Effector memory CD4-positive, alpha-beta T cell (primary cell): ENCODE measurements at places on chromosomes 12 and 14.

- no peak for DNase-seq
Observed at GRCh38 chr14:52901357-52901980, 49.4 kb downstream of the FERMT2 start.

GRCh38 chr12:28877854-28878253, 271.2 kb upstream of the FAR2 start:
- DNase-seq: no peak

DNA sequence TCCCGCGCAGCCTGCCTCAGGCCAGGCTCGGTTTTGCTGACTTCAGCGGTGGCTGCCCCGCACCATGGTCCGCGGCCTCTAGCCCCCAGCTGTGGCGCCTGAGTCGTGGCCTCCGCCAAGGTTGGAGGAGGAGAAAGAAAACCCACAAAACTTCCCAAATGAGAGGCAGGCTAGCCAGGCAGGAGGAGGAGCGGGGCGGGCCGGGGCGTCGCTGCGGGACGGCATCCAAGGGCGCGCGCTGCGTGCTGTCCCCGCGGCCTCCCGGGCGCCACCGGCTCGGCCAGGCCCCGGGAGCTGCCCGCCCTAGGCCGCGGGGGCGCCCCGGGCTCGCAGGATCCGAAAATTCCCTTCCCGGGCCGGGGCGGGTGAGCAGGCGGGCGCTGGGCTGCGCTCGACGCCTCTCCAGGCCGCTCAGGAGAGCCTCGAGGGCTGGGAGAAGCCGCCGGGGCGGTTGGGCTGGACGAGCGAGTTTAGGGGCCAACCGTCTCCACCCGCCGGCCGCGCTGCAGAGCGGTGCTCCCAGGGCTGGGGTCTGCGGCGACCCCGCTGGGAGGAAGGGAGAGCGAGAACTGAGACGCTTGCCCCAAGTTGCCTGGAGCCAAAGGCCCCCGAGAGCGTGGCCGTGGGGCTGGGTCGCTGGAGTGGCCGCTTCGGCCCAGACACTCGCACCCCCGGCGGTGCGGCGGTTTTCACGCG, at the start of gene EFS:
Gene EFS (minus strand): TSS at position 137 of the 696 bp plus-strand sequence. CDS start 147 bp downstream, outside the sequence.
- no peak for DNase-seq

- no peak for DNase-seq
Observed at GRCh38 chr12:64058541-64059265, 163.4 kb downstream of the KICS2 start.

DNA sequence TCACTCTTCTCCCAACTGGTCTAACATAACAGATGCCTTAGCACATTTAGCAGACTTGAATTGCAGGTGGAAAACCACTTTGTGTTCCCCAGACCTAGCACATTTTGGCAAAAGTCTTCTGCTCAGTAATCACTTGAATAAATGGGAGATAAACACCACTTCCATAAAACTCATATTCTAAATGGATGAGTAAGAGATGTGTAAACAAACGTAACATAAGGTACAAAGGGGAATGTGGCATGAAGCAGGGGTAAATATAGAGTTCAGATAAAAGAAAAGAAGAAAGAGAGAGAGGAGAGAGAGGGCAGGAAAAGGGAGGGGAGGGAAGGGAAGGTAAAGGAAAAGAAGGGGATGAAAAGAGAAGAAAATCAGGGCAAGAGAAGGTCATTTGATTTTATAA, 17.0 kb upstream of the KERA start:
- no peak for DNase-seq

DNA sequence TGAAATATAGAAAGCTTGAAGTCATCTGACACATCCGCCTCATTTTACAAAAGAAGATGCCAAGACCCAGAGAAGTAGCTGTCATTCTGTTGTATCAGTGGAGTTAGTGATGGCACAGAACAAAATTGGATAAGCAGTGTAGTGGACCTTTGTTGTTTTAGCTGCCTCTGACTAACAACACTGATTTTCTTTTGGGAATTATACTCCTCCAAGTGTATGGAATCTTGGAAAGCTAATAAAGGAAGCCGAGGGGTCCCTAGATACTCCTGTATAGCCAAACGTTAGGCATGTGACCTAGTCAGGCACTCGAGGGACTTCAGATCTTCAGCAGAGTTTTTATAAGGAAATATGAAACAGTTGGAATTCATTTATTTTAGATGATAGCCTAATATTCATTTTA, 94.5 kb downstream of the OTOGL start:
- no peak for DNase-seq

DNA sequence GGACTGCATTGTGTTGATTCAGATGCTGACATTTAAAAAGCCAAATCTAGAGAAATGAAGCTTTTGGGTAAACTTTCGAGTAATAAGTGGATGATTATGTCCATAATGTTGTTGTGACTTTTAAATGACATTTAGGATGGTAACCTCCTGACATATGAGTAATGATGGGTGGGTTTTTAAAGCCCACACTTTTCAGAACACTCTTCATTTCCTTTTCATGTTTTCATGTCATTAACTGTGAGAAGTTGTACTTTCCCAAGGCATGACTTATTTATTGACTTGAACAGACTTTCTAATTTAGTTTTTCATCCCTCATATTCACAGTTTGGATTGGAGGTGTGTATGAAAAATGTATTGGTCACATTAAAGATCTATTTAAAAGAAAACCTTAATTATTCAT, 35.5 kb downstream of the RGS6 start:
- no peak for DNase-seq

GRCh38 chr14:77763316-77763715, 2.4 kb upstream of the SNW1 start:
- no peak for DNase-seq

- DNase-seq: no peak
Observed at GRCh38 chr12:3303410-3304136, 187.4 kb upstream of the PRMT8 start.

DNA sequence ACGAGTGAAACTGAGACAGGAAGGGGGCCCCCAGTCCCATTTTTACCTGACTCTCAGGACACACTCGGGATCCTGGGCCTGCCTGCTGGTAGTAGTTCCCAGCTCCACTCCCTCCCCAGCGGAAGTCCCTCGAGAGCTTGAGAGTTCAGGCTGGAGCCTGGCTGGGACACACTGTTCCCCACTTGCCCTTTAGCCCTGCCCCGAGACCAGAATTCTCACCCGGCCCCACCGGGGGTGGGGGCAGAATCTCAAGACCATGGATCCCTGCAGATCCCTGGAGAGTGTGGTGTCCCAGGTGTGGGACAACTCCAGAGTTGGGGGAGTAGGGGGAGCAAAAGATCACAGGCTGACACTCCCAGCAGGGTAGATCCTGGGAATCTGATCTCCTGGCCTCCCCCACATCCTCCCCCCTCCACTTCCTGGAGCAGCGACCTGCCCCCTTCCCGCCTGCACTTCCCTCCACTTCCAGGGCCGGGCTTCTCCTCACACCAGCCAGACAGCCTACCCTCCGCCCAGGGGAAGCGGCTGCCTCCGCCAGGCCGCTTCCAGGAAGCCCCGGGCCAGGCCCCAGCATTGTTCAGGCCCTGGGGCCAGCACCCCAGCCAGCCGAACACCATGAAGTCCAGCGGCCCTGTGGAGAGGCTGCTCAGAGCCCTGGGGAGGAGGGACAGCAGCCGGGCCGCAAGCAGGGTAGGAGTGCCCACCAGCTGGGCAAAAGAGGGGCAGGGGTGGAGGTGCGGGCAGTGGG, at the start of gene TNS2:
Gene TNS2 (plus strand): TSS at position 495 of the 748 bp plus-strand sequence. CDS start 121 bp downstream, at position 616.
- no peak for DNase-seq

- DNase-seq: no peak
Observed at GRCh38 chr12:6052940-6053329, 71.5 kb downstream of the VWF start.

DNA sequence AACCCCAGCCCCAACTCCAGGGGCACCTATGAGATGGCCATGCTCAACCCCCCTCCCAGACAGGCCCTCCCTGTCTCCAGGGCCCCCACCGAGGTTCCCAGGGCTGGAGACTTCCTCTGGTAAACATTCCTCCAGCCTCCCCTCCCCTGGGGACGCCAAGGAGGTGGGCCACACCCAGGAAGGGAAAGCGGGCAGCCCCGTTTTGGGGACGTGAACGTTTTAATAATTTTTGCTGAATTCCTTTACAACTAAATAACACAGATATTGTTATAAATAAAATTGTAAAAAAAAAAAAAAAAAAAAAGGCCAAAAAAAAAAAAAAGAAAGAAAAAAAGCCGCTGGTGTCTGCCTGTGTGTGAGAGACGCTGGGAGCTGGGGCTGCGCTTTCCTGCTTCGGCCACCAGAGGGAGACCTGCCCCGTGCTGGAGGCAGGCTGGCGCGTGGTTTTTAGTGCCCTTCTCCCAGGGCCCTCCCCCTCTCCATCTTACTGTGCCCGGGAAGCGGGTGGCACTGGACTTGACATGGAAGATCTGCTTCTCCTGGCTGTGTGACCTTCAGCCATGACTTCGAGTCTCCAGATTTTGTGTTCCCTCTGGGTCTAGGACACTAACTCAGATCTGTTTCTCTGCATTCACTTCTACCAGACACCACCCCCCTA, 3.4 kb upstream of the NXPH4 start:
- DNase-seq: peak; percentile 76

DNA sequence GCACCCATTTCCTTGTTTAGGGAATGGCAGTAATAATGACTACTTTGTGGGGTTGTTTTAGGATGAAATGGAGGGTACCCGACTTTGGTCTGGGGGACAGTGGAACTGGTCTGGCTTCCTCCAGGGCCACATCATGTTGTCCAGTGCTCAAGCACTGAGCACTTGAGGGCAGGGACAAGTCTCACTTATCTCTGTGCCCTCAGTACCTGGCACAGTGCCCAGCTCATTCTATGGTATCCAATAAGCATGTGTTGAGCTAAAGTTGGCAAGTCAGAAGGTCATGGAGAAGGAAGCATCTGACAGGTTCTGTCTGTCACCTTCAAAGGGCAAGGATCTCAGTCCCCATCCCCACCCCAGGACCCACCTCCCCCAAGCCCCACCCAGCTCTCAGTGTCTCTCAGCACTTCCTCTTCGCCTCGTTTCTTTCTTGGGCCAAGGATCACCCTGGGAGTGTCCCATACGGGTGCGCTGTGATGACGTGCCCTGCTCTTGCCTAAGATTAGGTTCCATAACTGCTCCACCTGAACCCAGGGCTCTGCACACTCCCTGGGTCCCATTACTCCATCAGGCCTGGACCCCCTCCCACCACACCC, 24.3 kb upstream of the TMEM106C start:
- DNase-seq: no peak

DNA sequence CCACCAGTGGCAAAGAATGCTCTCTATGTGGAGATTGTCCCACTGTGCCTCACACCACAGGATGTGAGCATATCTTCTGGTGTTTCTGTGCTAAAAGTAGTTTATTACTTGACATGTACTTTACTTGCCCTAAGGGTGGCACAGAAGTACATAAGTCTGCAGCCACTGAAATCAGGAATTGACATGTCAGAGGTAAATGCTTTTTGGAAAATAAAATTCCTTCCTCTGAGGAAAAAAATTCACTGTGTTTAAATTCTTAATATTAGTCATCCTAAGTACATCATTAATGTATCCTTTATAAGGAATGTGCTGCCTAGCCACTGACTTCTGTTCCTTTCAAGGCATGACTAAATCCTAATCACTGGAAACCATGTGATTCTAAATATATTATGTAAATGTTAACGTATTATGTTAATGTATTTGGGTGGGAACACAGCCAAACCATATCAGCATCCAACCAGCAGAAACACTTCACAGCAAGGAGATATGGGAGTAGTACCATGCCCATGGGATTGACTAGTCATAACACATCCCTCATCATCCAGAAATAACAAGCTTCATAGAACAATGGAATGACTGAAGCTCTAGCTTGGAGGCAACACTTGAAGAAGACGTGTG, 239.7 kb upstream of the PPFIA2 start:
- no peak for DNase-seq

DNA sequence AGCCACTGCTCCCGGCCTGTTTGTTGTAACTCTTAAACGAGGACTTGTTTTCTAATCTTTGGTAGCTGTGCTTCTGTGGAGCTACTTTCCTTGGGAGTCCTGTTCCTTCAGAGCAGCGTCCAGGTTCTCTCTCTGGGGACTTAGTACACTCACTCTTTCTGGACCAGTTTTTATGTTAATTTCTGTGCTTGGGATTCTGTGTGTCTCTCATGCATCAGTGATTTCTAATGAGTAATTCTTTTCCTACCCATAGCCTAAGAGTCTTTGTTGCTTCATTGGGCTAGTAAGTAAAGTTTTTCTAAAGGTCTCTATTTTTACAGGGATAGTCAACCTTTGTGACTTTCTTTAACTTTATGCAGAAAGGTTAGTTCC, 289.3 kb downstream of the FBXL14 start:
- no peak for DNase-seq

GRCh38 chr12:20259786-20260185, 108.6 kb upstream of the PDE3A start:
- DNase-seq: no peak

DNA sequence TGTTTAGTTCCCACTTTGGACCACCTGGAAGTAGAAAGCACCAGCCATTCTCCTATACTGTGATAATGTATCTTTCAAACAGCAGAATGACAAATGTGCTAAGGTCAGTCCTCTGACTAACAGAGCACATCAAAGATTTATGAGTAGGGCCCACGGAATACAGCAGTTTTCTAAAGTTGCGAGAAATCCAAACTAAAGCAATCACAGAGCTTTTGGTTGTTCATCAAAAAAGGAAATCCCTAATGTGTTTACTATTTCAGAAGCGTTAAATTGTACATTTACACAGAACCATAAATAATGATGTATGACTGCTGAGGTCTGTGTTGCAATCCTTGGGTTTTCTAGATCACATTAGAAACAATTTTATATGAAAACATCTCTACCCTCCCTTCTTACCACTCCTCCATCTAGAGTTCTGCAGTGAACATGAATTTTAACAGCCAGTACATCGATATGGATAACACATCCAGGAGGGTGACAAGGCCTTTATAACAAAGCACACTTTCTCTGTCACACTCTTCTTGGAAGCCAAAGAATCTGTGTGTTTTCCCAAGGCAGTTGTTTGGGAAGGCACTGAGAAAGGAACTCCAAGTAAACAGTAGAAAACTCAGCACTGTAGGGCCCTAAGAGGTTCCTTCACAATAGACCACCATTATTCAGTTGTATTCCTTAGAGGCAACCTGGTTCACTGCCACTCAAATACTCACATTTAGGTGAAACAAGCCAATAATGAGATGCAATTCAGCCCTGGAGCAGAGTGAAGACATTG, 7.3 kb downstream of the KITLG start:
- no peak for DNase-seq

DNA sequence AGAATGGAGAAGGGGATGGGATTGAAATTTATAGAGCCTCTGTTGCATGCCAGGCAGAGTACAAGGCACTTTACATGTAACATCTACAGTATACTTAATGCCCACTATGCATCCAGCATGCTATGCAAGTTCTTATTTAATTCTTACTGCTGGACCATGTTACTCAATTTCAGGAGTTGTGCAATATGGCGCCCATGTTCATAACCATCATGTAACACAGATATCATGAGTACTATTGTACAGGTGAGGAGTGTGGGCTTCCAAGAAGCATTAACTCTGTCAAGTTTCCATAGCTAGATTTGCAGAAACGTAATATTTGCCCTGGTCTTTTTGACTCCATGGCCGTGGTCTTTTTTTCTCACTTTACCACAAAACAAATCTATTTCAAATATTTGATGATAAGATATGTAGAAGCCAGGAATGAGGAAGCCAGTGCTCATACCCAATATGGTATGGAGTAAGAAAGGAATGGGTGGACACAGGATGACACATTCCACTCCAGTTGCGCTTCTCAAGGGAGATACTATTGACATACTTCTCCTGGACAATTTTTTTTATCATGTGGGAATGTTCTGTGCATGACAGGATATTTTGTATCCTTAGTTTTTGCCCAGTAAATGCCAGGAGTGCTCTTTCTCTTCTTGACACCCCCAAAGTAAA, 191.8 kb downstream of the C12orf75 start:
- no peak for DNase-seq

GRCh38 chr12:78994168-78994791, 129.7 kb downstream of the SYT1 start:
- no peak for DNase-seq
